Head of caudate nucleus (tissue), 42 donors: ENCODE measurements at places on chromosomes 2 and 18.
A peak's percentile ranks its signal among the peaks of the same experiment; 100 is the strongest.

GRCh38 chr18:2979129-2979528 is 33.8 kb downstream of the LPIN2 start:
- no peak for DNase-seq

DNA sequence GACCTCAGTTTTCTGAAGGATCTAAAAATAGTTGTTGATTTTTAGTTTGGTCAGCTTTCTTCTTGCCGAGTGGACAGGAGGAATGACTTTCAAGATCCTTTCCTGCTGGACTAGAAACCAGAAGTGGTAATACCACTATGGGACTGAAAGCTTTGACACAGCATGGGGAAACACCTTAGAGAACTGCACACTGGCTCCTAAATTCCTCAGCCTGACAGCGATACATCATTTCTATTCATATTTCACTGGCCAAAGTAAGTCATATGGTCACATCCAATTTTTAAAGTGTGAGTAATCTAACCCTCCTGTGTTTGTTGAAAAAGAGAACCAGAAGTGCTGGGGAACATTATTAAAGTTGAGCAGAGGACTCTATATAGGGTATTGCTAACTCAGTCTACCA is 244.7 kb upstream of the MMADHC start:
- DNase-seq: no peak

DNA sequence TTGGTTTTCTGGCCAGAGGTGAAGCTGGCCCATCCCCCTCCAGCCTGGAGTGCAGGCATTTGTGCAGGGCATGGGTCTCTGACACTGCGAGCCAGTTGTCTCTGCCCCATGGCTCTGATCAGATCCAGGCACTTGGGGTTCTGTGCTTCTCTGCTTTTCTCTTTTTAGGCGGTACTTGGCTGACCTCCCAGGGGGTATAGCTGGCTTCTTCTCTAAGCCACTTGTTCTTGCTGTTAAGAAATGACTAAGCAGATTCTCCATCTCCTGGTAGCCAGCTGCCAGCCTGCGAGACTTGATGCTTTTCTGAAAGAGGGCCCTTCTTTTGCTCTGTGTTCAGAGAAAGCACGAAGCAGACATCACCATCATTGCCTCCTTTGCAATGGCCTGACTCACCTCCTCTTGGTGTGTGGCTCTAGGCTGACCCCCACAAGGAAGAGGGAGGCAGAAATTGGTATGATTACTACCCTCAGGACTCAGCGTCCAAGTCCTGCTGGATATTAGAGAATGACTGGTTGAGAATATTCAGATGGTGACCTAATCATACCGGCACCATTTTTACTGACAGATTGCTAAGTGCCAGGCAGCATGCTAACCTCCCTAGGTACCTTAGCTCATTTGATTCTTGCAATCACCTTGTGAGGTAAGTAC is 32.7 kb downstream of the TNP1 start:
- no peak for DNase-seq

- no peak for DNase-seq
Measured at GRCh38 chr18:78913395-78913794, 66.2 kb upstream of the SALL3 start.

- no peak for DNase-seq
Measured at GRCh38 chr2:137715731-137716191, 248.5 kb upstream of the HNMT start.

- no peak for DNase-seq
Measured at GRCh38 chr2:183530333-183530901, 406.2 kb downstream of the NUP35 start.

GRCh38 chr2:24508878-24509277 is 17.8 kb downstream of the NCOA1 start:
- DNase-seq: no peak

DNA sequence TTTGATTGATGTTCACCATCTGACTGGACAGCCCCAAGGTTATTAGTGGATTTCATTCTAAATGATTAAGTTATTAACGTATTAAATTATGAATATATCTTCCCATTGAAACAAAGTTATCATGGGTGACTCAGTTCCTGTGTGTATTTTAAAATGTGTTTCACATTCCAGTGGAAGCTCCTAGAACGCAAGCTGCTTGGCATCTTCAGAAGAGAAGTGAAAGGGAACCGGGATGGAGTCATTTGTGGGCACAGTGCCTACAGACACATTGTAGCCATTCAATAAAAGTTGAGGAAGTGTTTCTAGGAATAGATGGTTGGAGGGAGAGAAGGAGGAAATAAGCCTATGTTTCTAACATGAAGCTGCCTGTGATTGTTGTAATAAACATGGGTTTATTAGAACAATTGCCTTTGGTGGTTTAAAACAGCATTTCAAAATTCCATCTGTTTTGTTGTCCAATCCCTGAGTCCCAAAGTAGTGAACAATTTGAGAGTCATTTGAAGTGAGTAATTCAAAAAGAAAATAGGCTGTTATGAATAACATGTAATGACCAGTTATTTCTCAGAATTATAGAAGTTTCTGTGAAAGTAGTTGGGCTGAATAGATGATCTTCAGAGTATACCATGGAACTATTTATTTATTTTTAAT is 143.5 kb downstream of the PKP4 start:
- DNase-seq: no peak

GRCh38 chr18:2218101-2218500 is 353.2 kb downstream of the METTL4 start:
- DNase-seq: no peak

DNA sequence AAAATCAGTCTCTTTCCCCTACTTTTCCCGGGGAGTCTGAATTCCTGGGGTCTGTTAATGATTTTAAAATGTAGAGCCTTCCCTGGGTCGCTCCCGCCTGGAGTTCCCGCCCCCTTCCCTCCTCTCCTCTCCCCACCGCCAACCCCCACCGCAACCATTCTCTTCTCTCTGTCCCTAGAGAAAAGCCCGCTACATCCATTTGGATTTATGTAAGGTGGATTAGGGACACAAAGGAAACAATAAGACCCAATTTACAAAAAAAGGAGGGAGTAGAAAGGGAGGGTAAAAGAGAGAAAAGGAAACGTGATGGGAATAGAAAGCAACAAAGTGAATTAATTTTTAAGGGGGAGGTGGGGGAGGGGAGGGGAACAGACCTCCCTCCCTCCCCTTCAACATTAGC is 2.2 kb downstream of the EPHA4 start:
- no peak for DNase-seq

GRCh38 chr2:44542520-44542919 is 180.8 kb downstream of the CAMKMT start:
- no peak for DNase-seq

DNA sequence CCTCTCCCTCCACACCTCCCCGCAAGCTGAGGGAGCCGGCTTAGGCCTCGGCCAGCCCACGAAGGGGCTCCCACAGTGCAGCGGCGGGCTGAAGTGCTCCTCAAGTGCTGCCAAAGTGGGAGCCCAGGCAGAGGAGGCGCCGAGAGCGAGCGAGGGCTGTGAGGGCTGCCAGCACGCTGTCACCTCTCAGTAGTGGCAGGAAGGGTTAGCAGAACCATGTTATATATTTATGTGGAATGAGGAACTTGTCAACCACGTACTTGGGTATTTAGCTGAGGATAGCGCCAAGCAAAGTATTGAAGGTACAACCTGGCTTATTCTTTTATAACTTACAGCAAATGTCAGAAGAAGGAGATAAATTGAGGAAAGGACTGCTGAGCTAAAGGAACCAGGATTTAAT is 144.1 kb upstream of the MGAT5 start:
- DNase-seq: no peak

GRCh38 chr2:100365434-100365833 is 43.1 kb upstream of the LONRF2 start:
- no peak for DNase-seq

- no peak for DNase-seq
Measured at GRCh38 chr2:150866431-150866830, 379.0 kb upstream of the RND3 start.

- no peak for DNase-seq
Measured at GRCh38 chr2:232777276-232777675, 911 bp upstream of the KCNJ13 start.

DNA sequence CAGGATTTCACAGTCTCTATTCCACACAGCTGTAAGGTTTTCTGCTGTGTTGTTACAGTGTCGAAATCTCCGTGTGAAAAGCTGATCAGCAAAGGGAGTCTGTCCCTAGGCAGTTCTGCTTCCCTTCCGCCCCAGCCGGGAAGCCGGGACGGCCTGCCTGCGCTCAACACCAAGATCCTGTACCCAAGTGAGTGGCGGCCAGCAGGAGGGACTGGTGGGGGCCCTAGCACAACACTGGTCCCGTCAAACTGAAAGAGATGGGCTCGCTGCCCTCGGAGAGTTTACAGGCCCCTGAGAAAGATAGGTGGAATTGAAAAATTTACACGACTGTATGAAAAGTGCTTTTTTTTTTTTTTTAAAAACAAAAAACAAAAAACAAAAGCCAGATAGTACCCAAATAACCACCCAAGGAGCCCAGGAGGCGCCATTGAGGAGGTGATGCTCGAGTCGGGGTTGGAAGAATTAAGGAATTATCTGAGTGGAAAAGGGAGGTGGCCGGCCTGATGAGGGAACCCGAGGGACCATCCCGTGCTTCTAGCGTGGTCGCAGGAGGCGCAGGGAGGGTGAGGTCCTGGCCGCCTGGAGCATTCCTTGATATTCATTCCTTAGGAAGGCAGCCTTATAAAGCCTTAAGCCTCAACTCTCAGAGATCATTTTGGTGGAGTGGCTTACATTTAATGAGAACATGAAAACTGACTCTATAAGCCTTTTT is 96.7 kb downstream of the DGKD start:
- DNase-seq: no peak

DNA sequence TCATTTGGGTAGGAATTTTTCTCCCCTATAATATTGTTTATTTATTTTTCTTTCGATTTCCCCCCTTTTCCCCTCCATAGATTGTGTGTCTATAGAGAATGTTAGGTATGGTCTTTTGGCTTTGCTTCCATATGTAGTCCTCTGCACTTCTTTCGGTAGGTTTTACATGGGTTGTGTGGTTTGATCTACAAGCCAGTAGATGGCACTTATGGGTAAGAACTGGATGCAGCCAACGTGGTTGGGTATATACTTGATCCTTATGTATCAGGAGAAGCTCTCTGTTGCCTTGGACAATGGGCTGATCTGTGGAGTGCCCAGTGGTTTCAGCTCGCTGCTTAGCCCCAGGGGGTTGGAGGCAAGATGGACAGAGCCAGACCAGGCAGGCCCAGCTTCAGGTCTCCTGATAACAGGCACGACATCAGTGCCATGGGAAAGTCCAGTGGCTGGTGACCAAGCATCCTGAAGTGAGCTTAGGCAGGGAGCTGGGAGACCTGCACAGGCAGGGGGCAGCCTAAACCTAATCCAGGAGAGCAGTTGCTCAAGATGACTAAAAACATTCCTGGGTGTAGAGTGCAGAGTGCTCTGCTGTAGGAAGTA is 488.3 kb downstream of the CCDC85A start:
- no peak for DNase-seq

DNA sequence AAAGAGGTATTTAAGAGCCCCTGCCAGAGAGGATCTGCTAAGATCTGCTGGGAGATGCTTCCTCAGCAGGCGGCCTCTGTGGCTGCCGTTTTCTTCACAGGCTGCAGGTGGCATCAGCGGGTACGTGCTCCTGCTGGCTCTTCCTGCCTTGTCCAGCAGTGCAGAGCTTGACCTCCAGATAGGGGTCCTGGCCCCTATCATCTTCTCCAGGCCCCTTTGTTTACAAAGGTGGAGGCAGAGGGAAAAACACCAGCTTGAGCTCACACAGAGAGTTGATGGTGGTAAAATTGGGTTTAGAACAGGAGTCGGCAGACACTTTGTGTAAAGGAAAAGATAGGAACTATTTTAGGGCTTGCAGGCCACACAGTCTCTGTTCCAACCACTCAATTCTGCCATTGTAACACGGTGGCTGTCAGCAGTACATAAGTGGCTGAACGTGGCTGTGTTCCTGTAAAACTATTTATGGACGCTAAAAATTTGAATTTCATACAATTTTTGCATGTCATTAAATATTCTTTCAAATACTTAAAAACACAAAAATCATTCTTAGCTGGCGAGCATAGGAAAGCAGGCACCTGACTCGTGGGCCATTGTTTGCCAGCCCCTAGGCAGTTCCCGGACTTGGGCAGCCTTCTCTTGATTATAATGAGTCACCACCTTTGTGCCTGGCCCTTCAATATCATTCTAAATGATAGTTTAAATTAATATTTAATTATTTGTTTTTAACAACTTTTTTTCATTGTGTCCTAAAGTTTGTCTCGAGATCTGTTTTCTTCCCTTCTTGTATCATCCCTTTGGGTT is 98.2 kb upstream of the B3GNT7 start:
- DNase-seq: peak; percentile 88

DNA sequence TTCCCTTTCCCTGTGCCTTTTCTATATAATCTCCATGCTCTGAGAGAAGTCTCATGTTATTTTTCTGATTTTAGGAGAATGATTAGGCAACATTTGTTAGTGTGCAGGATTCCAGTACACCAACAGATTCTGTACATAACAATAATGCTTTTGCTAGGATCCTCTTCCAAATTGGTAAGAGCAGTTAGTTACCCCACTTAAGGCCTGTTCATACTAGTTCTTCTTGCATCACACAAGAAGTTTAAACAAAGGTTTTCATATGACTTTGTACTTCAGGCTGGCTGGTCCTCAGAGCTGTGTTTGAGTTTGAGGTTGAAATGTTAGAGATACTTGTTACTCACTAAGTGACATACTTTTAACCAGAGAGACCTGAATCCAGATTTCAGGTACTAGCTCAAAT is 686.9 kb upstream of the NRXN1 start:
- DNase-seq: no peak

GRCh38 chr2:144281476-144281875 is 238.4 kb downstream of the ZEB2 start:
- DNase-seq: no peak

GRCh38 chr2:236014408-236015131 is 153.6 kb downstream of the GBX2 start:
- peak; percentile 24 for DNase-seq

DNA sequence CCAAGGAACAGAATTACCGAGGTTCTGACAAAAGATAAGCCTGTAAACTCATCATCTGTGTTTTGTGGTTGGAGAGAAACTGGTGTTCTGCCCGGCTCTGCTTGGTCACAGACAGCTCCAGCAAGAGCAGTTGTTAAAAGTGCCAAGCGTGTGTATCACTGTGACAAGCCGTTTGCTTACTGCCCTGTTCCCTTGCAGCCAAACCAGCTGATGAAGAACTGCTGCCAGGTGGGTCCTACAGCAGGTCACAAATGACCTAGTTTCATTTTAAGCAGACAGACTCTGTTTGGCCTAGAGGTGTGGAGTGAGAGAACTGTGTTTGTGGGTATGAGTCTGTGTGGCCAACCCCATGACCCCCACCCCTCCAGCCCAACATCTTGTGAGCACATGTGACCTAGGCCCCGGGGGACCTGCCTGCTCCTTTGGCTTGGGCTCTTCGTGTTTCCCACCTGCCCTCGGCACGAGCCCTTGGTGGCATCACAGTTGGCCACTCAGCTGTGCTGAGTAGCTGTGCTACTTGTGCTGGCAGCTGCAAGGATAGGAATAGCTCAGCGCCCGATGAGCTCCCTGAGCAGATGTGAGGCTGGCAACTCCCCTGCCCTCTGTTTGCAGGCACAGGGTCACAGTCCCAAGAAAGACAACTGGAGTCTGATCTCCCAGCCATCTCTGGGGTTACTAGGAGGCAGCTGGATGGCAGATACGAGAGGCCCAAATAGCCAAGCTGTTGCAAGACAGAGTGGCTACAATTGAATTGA is 9.7 kb downstream of the OXER1 start:
- peak; percentile 45 for DNase-seq

GRCh38 chr2:54545702-54546450 is 89.7 kb downstream of the SPTBN1 start:
- DNase-seq: no peak
